ENCODE measurements at places on chromosomes 1 and 21.

- no peak for DNase-seq
Measured at GRCh38 chr1:202798792-202799331, 9.4 kb downstream of the KDM5B start.

GRCh38 chr1:212161231-212161781 is 123.9 kb upstream of the PPP2R5A start:
- DNase-seq: no peak

DNA sequence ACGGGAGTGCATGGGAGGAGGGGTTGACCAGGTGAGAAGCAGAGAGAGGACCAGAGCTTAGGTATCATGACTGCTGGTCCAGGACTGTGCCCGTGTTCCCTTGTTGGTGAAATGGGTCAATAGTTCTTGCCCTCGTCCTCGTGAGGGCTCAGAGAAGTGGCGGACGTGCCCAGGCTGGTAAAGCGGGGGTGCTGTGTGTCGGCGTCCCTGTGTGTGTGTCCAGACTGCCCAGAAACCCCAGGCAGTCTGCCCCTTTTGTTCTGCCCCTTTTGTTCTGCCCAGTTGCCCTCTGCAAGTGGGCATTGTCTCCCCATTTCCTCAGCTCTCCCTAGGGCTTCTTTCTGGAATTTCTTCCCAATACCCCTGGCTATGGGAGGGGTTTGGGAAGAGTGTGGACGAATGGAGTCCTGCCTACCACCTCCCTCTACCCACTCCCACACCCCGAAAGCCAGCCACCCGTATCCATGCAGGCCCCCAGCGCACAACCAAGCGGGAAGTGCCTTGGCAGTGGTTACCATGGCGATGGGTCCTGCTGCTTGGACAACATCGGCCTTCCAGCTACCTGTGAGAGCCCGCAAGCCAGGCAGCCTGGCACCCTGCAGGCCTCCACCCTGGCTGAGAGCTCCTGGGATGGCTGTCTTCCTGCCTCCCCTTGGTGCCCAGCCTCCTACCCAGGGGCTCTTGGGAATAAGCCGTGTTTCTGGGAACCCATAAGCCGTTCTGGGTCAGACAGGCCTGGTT is 34.7 kb downstream of the ACOT11 start:
- DNase-seq: no peak

DNA sequence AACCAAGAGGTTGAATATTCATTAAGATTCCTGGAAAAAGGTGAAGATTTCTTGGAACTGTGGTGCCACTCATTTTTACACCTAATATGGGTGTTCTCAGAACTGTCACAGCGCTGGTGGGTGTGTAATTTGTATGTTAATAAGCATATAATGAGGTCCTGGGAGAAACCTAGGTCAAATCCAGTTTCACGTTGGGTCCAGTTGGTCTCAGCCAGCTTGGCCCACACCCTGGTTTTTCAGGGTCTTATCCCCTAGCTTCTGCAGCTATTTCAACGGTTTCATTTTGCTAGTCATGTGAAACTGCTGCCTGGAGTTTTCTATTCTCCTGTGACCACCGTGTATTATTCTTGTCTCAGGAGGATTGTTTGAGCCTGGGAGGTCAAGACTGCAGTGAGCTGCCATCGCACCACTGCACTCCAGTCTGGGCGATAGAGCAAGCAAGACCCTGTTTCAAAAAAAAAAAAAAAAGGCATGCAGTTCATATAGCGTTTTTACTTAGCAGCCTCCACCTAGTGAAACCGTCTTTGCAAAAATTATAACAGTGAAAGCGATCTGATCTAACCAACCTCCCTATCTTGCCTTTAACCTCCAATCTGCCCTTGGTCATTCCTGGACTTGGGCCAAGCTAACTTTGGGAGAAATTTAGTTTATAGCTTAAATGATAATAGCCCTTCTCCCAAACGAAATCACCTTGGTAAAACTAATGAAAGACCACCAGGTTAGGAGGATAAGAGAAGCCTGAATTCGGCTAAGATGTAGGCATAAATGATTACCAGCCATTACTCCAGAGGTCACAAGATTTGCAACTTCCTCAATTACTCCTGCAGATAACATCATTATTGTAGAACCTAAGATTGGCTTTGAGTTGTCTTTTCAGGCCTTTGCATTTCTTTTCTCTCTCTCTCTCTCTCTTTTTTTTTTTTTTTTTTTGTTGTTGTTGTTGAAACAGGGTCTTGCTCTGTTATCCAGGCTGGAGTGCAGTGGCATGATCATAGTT is 44.0 kb downstream of the PTAFR start:
- DNase-seq: no peak

GRCh38 chr1:12189328-12189682 is 22.5 kb downstream of the TNFRSF1B start:
- no peak for DNase-seq

DNA sequence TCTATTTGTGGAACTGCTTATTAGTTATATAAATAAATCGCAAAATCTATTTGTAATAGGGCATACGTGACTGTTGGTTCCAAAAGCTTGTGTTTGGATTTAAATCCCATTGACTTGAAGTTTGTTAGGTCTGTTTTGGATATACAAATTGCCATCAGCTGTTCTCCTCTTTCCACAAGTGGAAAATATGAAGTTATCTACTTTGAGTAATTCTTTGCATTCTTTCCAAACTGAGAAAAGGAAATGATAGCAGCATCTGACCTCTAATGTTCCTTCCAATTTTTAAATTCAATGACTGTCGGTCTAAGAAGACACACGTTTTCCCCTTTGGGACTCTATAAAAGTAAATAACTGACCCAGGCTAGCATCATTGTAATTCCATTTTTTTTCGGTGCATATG is 165.7 kb upstream of the SGIP1 start:
- no peak for DNase-seq

DNA sequence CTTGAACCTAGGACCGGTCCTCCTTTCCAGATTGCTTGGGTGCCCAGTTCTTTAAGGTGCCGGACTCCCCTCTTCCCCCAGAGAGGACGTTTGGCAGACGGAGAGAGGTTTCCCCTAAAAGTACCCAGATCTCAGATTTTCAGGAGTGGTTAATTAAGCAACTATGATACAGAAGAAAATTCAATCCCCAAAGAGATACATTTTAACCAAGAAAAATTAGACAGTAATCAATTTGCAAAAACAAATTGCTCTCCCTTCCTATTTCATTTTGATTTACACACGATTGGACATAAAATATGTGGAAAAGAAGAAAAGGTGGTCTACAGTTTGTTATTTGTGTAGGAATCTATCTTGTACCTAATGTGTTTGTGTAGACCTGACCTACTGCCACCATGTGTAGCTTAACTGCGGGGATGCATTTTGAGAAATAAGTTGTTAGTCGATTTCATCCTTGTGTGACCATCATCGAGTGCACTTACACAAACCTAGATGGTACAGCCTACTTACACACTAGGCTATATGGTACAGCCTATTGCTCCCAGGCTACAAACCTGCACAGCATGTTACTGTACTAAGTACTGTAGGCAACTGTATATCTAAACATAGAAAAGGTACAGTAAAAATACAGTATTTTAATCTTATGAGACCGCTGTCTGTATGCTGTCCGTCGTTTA is 755 bp downstream of the RPAP2 start:
- no peak for DNase-seq

DNA sequence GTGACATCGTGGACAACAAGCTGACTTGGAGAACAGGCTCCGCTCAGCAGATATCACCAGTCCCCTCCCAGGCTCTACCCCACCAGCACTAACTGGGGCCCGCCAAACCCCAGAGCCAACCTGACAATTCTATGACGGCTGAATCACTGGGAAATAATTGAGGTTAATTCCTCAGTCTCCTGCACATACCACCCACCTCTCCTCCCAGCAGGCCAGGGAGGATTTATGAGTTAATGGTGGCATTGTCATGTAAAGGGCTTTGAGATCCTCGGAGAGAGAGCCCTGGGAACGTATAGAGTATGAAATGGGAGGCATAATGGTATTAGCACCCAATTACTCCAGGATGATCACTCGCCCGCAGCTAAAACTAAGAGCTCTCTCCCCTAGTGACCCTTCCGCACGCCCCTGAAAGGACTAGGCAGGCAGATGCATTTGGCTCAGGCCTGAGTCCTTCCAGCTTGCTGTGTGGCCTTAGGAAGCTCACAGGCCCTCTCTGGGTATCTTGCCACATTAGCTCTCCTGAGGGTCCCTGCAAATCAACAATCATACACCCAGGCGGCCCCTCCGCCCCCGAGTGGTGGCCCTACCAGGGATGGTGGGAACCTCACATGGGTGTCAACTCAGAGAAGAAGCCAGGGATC is 27.3 kb upstream of the PAX7 start:
- no peak for DNase-seq
